Thyroid gland (tissue), 4 donors: ENCODE measurements at places on chromosomes 6 and 20.

DNA sequence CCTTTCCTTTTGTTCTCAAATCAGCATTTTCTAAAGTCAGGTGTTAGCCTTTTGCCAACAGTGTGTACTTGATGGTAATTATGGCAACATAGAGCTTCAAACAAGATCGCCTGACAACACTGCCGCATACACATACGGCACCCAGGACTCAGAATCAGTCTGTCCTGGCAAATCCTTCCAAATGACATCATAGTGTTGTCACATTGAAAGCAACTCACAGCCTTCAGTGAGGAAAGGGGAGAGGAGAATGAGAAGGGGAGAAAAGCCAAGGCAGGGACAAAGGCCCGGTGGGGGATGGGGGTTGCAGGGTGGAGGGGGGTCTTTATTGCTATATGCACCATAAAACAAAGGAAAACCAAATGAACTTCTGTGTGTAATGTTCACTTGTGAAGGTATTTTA lies 65.7 kb upstream of the PTGIS start:
- no peak for DNase-seq

- DNase-seq = no peak
These were observed 77.5 kb downstream of the CDH22 start for GRCh38 chr20:46230801-46231282.

GRCh38 chr6:43215066-43215465 lies 14.2 kb downstream of the DNPH1 start:
- no peak for DNase-seq

GRCh38 chr20:4844325-4844724 lies 122.6 kb downstream of the PRND start:
- no peak for DNase-seq

GRCh38 chr20:8862092-8862491 lies 206.8 kb upstream of the PLCB4 start:
- no peak for DNase-seq

- DNase-seq = peak; percentile 29
These were observed 26.1 kb downstream of the MANBAL start for GRCh38 chr20:37315452-37316110.

GRCh38 chr6:70061546-70061945 lies 195.2 kb downstream of the COL19A1 start:
- DNase-seq = no peak

DNA sequence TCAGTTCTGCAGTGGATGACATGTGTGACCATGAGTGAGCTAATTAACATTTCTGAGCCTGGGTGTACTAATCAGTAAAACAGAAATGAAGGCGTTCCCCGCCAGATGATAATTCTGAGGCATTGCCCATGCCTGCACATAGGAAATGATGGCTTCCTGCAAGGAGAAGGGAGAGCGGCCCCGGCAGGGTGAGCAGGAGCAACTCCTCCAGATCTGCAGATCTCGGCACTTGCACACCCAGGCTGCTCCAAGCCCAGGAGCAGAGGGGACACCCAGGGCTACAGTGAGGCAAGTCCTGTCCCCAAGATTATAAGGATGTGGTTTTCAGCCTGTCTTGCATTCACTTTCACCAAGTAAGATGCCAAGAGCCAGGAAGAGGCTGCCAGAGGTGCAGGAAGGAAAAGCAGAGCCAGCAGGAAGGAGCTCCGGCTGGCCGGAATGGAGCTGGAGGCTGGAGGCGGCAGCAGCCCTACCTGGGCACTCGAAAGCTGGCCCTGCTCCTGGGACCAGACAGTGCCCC lies 177.5 kb upstream of the CST7 start:
- no peak for DNase-seq

DNA sequence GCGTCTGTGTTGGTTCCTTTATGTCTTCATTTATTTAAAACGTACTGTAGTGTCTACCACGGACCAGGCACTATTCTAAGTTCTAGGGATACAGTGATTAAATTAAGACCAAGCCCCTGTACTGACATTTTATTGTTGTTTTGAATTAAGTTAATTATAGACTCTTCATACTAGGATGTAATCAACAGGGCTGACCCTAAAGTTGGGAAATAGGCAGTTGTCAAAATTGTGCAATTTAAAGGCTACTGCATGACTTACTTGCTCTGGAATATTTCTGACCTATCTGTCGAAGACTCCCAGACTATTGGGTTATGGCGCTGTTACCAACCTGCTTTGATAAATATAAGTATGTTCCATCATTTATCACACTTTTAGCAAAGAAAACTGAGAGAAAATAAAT lies 6.7 kb downstream of the MYO6 start:
- no peak for DNase-seq

DNA sequence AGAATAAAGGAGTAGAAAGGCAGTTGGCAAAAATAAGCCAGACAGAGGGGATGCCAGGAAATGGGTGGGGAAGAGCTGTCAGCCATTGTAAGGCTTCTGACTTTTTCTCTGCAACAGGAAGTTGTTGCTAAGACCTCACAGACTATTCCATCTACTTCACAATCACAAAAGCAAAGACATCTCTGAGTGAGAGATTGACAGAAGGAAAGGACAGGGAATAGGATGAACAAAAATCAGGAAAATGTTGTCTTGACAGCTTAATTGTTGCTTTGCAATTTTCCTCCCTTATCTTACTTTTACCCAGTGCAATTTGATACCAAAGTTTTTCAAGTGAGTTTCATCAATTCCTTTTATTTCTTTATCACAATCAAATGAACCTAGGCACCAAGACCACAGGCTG lies 291.2 kb downstream of the CBLN4 start:
- no peak for DNase-seq

DNA sequence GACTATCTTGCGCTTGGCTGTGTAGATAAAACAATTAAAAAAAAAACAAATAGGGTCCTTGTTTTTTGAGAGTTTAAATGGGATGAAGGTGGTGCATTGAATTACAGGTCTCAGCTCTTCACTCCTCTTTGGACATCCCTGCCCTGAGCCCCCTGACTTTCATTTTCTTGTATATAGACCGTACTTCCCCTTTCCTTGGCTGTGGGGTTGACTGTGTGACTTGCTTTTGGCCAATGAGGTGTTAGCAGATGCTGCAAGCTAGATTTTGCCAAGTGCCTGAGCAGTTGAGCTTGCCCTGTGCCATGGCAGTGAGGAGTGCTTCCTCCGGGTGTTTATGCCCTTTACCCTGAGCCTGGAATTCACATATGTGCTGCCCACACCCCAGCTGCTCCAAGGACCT lies 386.1 kb upstream of the ZFP64 start:
- DNase-seq = no peak

DNA sequence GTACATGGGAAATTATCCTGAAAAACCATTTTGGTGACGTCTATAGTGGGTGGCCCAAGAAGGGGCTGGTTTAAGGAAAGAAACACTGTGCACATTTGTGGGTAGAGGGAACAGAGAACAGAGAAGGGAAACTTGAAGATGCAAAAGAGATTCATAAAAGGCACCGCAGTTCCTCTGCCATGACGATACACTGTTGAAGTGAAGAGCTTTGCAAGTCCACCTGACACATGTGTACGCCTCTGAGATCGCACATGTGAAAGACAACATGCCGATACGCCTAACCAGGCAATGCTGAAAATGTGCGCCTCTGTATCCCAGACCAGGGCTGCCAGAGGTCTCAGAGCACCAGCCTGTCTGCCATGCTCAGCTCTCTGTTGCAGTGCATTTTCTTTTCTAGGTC lies 180.9 kb downstream of the KIF16B start:
- DNase-seq = no peak

- DNase-seq = no peak
These were observed 118.1 kb upstream of the ENPP5 start for GRCh38 chr6:46288835-46289234.

GRCh38 chr20:58091810-58092209 lies 136.6 kb downstream of the ANKRD60 start:
- DNase-seq = no peak
